ENCODE measurements at places on chromosomes 11 and 22.

DNA sequence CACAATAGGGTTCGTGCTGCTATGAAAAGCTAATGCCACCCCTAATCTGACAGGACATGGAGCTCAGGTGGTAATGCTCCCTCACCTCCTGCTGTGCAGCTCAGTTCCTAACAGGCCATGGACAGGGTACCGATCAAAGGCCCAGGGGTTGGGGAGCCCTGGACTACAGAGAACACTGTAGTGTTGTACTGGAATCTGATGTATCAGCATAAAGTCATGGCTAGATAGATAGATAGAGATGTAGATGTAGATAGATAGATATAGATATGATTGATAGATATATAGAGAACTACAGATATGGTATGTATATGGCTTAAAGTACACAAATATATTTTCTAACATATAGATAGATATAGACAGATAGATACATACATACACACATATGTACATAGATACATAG is 112.3 kb upstream of the MPPED2 start:
- DNase-seq = no peak

DNA sequence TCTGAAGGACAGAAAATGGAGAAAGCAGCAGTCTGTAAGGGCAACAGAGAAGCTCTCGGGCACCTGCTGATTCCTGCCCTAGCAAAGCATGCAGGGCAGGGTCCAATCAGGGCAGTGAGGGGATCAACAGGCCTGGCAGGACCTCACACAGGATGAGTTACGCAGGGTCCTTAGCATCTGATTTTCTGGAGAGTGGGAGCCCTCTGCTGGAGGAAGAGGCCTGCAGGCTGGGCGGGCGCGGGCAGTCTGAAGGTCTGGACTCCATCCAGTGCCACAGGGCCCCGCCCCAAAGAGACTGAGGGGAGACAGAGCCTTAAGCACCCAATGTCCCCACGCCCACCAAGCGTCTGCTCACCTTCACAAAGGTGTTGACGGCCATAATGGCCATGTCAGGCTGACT is 28.9 kb downstream of the AP1B1 start:
- no peak for DNase-seq

DNA sequence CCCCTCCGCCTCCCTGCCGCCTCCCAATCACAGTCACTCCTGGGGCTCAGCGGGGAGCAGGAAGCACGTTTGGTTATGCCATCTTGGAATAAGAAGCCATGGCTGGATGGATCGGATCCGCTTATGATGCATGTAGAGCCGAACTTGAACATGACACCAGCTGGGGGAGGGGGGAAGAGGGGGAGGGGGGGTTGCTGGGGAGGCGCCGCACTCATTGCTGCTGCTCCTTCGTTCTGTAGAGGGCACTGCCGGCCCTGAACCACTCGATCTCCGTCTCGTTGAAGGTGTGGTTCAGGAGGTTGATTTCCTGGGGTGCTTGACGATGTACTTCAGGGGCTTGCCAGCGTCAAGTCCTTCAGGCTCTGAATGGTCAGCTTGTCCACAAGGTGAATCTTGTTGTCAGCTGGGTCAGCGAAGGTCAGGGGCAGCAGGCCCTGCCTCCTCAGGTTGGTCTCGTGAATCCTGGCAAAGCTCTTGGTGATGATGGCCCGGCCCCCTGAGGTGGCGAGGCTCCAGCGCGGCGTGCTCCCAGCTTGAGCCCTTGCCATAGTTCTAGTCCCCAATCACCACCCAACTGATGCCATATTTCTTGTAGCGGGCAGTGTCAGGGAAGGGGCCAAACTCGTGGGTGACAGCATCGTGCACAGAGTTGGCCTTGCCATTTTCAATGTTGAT is 476.9 kb upstream of the ISX start:
- DNase-seq = no peak

- no peak for DNase-seq
Observed at GRCh38 chr11:94525546-94526324, 13.5 kb downstream of the C11orf97 start.

DNA sequence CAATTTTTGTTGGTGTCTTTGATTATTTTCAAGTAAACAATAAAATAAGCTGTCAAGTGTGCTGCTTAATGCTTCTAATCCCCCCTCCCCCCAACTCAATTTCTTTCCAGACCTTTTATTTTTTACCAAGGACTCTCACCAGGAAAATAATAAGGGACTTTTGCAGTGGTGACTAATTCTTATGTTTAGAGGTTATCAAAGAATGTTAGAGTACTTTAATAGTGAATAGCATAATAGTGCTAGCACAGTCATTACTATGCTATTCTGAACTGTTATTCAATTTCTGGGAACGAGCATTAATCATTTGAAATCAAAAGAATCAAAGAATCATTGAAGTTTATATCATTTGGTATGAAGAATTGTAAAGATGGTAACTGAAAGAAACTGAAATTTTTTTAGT is 251.4 kb downstream of the DDX10 start:
- DNase-seq = no peak

- no peak for DNase-seq
Observed at GRCh38 chr11:62954478-62954877, 30.3 kb downstream of the SLC22A6 start.
